ENCODE measurements at places on chromosomes 1 and 21.

DNA sequence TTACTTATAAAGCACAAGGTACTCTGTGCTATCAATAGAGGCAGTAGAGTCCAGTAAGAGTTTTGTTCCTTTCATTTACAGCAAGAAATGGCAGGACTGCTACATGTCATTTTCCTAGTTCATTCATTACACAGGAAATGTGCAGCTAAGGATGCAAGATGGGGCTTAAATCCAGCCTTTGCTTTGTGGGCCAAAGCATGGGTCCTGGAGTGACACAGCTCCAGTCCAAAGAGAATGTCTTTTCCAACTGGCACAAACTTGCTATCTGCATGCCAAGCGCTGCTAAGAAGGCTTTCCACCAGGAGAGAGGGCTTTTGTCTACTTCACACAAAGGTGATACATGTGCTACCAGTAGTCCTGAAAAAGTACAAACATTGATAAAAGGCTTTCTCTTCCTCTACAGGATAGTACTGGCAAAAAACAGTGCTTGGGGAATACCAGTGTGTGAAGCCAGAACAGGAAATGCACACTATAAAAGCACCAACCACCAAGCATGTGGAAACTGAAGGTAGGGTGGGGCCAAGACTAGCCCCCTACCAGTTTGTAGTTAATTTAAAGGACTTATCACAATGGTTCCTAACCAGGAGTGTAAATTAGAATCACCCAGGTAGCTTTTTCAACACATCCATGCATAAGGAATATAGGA, 68.7 kb downstream of the ARID4B start:
- no peak for DNase-seq

GRCh38 chr1:206479183-206480125, 9.2 kb downstream of the IKBKE start:
- peak; percentile 49 for DNase-seq

DNA sequence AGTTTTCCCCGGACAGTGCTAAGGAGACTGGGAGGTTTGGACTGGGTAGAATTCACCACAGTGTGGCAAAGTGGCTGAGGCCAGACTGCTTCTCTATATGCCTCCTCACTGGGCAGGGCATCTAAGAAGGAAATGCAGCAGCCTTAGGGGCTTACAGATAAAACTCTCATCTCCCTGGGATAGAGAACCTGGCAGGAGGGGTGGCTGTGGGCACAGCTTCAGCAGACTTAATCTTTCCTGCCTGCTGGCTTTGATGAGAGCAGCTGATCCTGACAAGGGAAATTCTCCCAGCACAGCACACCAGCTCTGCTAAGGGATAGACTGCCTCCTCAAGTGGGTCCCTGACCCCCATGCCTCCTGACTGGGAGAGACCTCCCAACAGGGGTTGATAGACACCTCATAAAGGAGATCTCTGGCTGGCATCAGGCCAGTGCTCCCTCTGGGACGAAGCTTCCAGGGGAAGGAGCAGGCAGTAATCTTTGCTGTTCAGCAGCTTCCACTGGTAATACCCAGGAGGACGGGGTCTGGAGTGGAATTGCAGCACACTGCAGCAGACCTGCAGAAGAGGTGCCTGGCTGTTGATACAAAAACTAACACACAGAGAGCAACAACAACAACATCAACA, 25.2 kb downstream of the KIFAP3 start:
- DNase-seq: no peak

DNA sequence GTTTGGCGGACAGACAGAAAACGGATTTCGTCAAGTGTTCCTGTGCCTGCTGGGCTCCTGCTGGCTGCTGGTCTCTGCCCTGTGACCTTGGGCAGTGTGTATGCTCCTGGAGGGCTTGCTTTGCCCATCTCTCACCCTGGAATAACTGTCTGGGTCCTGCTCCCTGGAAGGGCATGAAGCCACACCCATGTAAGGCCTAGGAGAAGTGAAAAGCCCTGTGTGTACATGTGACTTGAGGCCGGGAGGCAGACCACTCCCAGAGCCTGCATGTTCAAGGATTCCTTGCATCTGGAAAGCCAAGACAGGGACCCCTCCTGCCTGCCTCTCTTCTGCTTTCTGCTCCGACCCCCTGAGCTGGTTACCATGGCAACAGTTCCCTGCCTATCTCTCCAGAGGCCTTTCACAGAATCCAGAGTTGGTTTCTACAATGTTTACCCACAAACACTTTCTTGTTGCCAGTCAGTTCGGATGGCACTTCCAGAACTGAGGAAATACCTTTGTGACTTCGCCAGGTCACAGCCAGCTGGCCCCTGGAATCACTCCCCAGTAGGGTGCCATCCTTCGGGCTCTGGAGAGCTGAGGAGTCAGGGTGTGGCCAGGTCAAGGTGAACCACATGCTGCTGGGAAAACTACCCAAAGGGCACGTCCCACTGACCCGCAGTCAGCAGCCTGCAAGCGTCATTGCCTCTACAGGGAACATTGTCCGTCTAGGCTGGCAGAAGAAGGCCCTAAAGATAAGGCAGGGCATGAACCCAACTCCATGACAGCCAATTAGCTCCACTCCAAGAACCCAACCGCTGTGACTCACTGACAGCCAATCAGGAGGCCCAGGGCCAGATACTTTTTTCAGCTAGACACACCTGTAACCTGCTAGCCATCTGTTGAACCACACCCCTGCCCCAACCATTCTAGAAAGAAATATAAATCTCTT, 14.7 kb upstream of the GPR37L1 start:
- DNase-seq: no peak

DNA sequence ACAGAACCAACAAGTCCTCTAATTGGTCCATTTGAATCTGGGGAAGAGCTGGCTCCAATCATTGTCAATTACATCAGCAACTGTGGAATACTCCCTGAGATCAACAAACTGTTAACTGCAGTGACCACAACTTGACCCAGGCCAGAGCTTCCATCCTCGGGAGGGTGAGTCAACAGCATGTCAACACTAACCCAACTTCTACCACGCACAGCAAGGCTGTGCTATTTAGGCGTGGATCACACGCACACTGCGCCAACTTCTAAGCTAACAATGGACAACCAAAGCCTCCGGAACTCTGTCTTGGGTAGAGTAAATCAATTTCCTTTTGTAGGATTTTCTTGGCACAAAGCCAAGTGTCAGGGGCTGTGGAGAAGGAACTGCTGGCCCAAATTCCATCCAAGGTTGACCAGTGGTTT, 30.4 kb downstream of the APP start:
- DNase-seq: no peak

- no peak for DNase-seq
Observed at GRCh38 chr1:176884286-176884685, 280.2 kb downstream of the ASTN1 start.

DNA sequence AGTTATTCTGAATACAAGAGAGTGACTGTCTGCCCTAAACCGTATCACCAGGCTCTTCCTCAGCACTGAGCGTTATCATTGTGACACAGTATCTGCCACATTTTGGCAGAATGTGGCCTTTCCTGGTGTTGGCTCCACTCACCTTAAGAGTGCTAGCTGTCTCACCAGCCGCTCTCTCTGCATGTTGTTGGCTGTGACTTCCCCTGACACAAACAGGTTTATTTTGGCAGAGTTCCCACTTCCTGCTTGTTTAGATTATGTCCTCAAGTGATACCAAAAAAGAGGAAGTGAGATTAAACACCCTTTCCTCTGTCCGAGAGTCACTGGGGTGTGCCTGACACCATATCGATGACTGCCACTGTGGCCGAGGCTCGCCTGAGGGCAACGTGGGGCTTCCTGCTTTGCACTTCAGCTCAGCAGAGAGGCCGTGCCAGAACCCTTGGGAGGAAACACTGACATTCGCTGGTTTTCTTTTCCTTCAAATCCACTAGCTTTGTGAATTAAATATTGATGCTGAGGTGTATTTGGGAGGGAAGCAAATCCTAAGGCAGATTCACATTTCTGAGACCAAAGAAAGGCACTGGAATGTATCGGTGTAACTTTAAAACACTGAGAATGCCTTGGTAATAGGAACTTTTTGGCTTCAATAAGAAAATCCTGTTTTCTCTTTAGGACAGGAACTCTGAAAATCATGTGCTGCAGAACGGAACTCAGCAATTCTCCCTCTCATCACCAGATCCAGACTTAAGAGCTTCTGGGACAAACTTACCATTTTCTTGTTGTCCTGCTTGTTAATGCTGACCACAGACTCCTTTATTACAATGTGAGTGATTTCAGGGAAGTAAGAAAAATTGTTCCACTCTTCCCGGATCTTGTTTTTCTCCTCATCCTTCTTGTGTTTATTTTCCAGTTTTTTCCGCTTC, 102.1 kb downstream of the JAK1 start:
- DNase-seq: no peak

GRCh38 chr1:235402457-235403200, 35.4 kb downstream of the TBCE start:
- no peak for DNase-seq

GRCh38 chr1:224245188-224245587, 62.1 kb downstream of the DEGS1 start:
- DNase-seq: no peak

All from stimulated activated CD8-positive, alpha-beta memory T cell treated with anti-CD3 and anti-CD28 coated beads, Interleukin-15, amount 100 ng/mL, for 1 hour (primary cell).